ENCODE measurements at places on chromosomes 7 and 10.

DNA sequence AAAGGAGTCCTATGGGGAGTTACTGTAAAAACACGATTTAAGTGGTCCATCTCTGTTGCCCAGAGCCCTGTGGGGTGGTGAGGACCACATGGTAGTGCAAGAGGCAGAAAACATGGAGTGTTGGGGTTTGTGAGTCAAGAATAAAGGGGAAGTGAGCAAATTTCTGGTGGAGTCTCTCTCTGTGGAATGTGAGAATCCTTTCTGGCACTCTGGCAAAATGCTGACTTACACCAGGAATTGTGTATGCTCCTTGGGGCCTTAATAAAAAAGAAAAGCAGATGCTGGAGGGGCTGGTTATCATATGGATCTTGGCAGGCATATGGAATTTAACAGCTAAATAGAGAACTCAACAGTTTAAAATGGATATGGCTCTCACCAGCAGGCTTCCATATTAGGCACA lies 486.0 kb downstream of the TNS3 start:
- no peak for DNase-seq

GRCh38 chr7:8921807-8922206 lies 488.4 kb downstream of the NXPH1 start:
- no peak for DNase-seq

- DNase-seq: no peak
These were observed 157.5 kb downstream of the LYZL1 start for GRCh38 chr10:29446327-29446726.

GRCh38 chr7:30812676-30813075 lies 41.5 kb downstream of the MINDY4 start:
- no peak for DNase-seq

DNA sequence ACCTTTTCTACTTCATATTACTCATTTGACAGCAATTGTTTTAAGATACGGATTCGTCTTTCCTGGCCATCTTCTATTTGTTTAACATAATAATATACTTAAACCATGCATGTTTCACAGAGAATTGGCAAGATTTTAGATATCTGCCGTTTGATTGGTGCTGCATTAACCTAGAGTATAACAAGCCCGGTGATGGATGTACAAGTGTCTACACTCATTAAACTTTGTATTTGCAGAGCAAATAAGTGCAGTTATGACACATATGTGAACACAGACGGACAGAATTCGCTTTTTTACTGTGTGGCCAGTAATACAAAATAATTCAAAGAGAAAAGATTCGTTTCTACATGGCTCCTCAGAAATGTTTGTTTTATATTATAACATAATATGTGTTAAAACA lies 116.1 kb downstream of the ARL4A start:
- DNase-seq: no peak

All from anterior cingulate cortex (tissue), 58 donors.